ENCODE measurements at places on chromosomes 16 and 17. TPM values are rescaled to one million over a fixed set of nuclear protein-coding genes. Genes with fewer than 3 reads are reported as not detected.

GRCh38 chr17:44315760-44316731 is 7.6 kb downstream of the RUNDC3A start:
- no peak for DNase-seq

- DNase-seq = no peak
Measured at GRCh38 chr17:65515512-65515911, 45.9 kb downstream of the AXIN2 start.

- DNase-seq = no peak
Measured at GRCh38 chr17:28751600-28752366, 8.0 kb downstream of the TRAF4 start.

GRCh38 chr16:55479430-55480140 is 587 bp downstream of the MMP2 start:
- DNase-seq = no peak

DNA sequence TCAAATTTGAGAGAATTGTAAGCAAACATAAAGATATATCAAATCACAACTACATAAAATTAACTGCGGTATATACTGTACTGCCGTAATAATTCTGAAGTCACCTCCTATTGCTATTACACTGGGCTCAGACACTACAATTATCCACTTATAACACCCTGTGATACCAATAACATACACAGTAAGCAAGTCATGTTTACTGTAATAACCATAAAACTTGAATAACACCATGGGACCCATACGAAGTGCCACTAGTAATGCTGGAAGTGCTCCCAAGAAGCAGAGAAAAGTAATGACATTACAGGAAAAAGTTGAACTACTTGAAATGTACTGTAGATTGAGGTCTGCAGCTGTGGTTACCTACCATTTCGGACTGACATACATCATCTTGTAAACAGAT is 24.0 kb downstream of the CMC2 start:
- DNase-seq = no peak

DNA sequence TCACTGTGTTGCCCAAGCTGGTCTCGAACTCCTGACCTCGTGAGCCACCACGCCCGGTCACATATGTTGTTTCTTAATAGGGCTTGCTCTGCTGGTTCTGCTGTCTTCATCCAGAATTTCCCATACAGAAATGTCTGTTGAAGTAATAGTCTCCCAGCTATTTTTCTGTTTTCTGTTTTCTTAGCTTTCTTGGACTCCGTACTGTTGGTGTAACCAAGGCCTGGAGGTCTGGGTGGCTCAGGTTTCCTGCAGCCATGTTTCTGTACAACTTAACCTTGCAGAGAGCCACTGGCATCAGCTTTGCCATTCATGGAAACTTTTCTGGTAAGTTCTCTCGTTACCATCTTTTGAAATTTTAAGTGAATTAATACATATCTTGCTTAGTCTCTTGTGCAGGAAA is 2.8 kb downstream of the SF3B3 start:
- DNase-seq = no peak

- DNase-seq = no peak
Measured at GRCh38 chr16:5018793-5019192, 14.9 kb downstream of the NAGPA start.

DNA sequence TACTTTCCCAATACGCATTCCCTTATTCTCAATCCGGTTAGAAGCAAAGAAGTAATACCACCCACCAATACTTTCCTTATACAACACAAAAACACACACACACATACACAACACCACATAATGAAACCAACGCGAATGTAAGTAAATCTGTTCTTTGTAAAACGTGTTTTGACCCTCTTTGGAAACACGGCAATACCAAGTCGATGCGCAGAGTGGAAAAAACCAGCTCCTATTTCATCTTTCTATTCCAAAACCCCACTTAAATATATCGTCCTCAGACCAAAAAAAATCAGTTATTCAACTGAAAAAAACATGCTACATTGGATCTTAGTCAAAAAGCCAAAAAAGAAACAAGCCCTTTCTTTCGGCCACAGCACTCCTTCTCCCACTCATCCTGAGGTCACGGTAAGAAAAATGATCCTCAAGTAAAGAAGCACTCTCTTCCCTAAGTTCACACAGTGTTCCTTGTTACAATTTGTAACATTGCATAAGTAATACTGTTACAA is 31.0 kb upstream of the ARL4D start:
- DNase-seq = peak; percentile 84

DNA sequence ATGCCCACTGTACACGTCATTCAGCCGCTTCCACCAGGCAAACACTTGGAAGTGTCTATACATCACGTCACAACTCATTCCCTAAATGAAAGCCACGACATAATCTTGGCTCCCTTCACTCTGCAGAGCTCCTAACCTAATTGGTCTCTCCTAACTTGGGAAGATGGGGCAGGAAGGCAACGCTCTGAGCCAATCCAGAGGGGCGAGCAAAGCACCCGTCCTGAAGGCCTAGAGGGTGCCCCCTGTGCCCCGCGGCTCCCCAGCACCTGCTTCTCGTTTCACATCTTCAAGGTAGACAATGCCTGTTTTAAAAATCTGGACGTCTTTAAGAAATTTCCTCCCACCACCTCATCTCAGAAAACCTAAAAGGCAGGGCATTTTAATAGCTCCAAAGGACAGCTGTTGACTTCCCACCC is 1.0 kb downstream of the CSNK2A2 start:
- no peak for DNase-seq

DNA sequence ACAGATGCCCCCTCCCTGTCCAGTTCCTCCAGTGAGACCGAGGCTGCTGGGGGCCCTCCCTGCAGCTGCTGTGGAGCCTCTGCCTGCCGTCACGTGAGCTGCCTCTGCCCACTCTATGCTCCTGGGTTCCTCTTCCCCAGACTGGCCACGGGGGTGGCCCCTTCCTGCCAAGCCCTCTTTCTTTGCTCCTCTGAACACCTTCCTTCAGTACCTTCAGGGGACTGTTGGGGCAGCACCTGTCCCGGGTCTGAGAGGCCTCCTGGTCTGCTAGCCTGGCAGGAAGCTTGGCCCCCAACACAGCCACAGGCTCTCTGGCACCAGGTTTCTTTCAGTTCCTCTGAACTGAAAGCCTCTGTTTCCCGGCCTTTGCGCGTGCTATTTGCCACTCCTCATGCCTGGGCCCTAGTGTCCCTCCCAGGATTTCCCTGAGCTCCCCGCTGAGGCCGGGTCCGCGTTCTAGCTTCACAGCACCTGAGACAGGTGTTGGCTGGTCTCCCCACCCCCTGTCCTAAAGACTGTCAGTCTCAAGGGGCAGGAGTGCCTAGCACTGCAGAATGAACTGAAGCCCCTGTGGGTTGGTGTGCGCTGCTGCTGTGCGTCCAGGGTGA is 6.6 kb upstream of the ATP6V0C start:
- DNase-seq = no peak

The RCVRN gene
- total RNA-seq = not detected

The SALL1 gene
- total RNA-seq = not detected

The RFNG gene
- total RNA-seq = 25.9 TPM
